ENCODE measurements at places on chromosomes 2 and 18.

DNA sequence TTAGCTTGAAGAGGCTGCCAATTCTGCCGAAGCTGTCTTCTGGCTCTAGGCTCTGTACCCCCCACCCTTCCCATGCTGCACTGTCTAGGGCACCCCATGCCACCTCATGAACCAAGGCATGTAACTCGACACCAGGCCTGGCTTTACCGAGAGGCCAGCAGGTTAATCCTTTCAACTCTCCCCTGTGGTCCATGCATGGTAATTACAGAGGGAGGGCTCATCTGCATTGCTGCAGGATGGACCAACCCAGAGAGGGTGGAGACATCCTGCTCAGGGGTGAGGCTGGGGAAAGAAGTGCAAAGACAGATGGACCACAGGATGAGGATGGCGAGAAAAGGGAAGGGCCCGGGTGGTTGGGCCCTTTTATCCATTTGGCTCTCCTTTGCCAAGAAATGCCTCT lies 65.8 kb downstream of the KCTD1 start:
- DNase-seq, result no peak

DNA sequence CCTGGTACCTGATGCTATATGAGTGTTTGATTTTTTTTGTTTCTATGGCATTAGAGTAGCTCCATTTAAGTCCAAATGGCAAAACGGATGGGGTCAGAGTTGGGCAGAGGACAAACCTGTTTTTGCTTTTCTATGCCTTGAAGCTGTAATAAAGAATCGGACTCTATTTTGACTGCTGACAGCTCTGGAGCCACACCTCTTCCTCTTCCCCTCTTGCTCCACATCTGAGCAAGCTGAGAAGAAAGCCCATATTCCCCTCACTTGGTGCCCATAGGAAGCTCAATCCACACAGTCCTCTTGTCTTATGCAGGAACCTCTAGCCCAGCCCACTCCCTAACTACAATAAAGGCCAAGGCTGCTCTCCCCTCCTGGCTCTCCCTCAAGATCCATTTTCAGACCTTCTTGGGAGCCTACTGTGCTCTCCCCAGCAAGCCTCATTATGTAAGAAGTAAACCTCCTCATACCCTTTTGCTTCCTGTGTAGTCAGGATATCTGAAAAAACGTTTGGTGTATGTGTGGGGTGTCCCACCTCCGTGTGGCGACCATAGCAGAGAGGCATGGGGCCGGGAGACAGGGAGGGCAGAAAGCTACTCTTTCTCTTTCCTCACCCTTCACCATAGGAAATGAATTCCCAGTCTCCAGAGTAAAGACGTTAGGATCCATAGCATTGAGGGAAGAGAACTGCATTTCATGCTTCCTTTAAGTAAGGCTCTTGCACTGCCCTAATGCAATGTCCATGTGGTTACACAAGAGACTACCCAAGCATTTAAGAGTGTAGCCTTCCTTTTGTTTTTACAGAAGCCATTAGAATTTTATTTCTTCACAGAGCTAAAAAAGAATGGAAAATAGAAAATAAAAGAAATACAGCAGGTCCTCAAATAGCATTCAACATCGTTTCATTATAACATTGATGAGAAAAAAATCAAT lies 41.9 kb upstream of the RAPGEF4 start:
- no peak for DNase-seq

GRCh38 chr2:152395103-152395502 lies 60.1 kb downstream of the FMNL2 start:
- no peak for DNase-seq

- no peak for DNase-seq
These were observed 118.3 kb downstream of the CAMKMT start for GRCh38 chr2:44480068-44480467.

DNA sequence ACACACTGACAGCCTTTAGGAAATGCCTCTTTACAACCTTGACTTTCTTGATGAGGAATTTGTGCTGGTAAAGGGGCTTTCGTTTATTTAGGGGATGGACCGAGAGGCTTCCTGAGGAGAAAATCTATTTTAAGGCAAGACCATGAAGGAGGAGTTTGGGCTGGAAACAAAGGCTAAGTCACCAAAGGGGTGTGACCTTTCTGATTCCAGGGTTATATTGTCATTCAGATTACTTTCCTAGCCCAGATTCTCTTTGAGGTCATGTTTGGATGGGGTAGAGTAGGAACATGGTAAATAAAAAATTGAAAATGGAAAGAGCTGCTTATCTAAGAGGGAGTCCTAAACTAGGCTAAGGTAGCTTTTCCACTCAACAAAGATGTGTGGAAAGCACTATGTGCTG lies 77.1 kb upstream of the UGP2 start:
- no peak for DNase-seq

DNA sequence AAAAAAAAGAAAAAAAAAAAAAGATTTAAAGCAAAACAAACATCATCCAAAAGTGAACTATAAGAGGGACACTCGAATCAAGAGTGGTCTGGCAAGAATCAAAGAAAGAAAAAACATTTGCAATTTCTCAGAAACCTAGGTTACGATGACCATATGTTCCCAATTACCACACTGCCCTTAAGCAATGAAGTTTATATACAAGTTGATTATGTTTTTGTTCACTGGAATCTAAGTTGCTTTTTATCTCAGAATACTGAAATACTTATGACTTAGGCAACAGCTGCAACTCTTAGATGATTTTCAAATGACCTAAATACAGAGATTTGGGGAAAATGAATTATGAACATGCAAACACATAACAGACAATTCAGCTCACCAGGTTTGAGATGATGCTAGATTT lies 597.1 kb upstream of the CHAC2 start:
- DNase-seq, result no peak

DNA sequence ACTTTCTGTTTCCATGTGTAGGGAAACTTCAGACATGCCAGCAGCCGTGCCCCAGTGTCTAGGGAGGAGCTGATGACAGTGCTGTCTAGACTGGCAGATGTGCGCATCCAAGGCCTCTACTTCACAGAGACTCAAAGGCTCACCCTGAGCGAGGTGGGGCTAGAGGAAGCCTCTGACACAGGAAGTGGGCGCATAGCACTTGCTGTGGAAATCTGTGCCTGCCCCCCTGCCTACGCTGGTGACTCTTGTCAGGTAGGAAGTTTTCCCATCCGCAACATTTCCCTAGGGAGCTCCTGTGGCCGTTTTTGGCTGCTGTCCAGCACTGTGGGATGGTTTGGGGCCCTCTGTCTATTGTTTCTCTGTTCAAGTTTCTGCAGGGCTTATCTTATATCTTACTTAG lies 143.1 kb upstream of the TTC39C start:
- DNase-seq, result no peak

GRCh38 chr2:61144697-61145268 lies 17.2 kb upstream of the C2orf74 start:
- peak; percentile 97 for DNase-seq

DNA sequence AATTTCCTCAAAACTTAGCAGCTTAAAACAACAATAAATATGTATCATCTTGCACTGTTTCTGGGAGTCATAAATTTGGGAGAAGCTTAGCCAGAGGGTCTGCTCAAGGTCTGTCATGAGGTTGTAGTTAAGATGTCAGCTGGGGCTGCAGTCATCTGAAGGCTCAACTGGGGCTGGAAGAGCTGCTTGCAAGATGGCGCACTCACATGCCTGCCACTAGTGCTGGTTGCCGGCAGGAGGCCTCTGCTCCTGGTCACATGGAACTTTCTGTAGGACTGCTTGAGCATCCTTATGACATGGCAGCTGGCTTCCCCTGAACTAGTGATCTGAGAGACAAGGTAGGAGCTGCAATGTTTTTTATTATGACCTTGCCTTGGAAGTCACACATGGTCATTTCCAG lies 215.5 kb upstream of the HAAO start:
- no peak for DNase-seq

- no peak for DNase-seq
These were observed 10.7 kb downstream of the ARID5A start for GRCh38 chr2:96547203-96547641.

All from uterus (tissue), 4 donors.